ENCODE measurements at places on chromosomes 13 and 19.
A peak's percentile ranks its signal among the peaks of the same experiment; 100 is the strongest.

DNA sequence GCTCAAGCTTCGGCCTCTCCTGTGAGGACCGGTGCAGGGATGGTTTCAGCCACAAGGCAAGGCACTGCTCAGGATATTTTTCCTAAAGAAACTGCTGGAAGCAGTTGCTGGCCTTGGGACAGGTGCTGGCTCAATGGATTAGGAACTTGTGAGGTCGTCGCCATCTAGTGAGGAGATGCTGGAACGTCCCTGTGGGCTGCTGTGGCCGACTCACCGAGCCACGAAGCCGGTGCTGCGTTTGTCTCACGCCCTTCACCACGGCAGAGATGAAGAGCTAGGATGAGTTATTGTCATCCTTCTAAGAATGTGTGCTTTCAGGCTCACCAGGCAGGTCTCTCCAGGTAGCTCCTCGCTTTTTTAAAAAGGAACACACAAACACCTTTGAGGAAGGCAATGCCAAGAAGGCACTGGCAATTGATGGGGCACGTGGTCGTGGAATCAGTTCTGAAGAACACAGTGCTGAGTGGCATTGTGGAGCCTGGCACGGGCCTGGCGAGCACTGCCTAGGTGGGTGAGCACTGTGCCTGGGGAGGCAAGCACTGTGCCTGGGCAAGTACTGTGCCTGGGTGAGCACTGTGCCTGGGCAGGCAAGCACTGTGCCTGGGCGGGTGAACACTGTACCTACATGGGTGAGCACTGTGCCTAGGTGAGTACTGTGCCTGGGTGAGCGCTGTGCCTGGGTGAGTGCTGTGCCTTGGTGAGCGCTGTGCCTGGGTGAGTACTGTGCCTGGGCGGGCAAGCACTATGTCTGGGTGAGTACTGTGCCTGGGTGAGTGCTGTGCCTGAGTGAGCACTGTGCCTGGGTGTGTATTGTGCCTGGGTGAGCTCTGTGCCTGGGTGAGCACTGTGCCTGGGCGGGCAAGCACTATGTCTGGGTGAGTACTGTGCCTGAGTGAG lies 140.4 kb downstream of the TEX29 start:
- H3K36me3 ChIP-seq = no peaks in the 10 kb centered on the region
- H3K4me3 ChIP-seq = no peak overlapping the region
- H3K27me3 ChIP-seq = peaks cover 11% of the 10 kb centered on the region

GRCh38 chr19:18875726-18876125 lies 20.2 kb downstream of the CERS1 start:
- no peaks in the 10 kb centered on the region for H3K27me3 ChIP-seq
- H3K4me1 ChIP-seq = no peaks in the 10 kb centered on the region
- DNase-seq = no peak

GRCh38 chr13:48526286-48526685 lies 6.6 kb downstream of the RCBTB2 start:
- no peak for DNase-seq
- H3K27me3 ChIP-seq = no peaks in the 10 kb centered on the region
- no peak overlapping the region for H3K27ac ChIP-seq
- H3K36me3 ChIP-seq = peaks cover 6% of the 10 kb centered on the region

DNA sequence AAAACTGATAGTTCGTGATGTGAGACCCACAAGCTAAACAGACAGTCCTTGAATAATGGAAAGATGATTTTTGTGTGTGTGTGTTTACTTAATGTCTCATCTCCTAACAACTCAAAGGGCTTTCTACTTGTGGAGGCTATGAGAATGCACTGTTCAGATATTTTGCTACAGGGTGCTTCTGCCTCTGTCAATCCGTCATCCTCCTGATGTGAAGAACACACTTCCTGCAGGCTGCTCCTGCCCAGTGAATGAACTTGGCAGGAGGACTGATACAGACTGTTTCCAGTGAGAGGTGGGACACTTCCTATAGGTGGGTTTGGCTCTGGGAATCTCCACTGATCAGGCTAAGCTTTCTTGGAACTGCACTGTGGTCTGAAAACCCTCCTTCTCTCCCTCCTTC lies 168.4 kb upstream of the STARD13 start:
- H3K4me3 ChIP-seq = no peak overlapping the region
- no peak for DNase-seq
- H3K4me1 ChIP-seq = no peaks in the 10 kb centered on the region
- H3K27ac ChIP-seq = peak overlapping the region; percentile 3

GRCh38 chr13:35781036-35782000 lies 304.8 kb upstream of the MAB21L1 start:
- H3K4me3 ChIP-seq = no peak overlapping the region
- H3K4me1 ChIP-seq = no peaks in the 10 kb centered on the region

DNA sequence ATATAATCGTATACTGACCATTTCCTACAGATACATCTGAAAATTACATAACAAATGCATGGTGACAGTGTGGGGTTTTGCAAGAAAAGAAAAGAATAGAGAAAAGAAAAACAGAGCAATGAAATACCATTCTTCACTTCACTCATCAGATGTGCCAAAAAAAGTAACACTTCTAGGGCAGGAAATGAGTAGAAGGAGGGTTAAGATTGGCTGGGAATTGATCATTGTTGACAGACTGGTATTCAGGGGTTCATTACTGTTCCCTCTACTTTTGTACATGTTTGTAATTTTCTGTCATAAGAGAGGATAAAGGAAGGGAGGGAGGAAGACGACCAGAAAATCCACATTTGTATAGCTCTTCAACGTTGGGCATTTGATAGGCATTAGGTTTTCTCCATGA lies 31.5 kb downstream of the ABCC4 start:
- H3K27ac ChIP-seq = no peak overlapping the region
- H3K27me3 ChIP-seq = no peaks in the 10 kb centered on the region
- no peaks in the 10 kb centered on the region for H3K4me1 ChIP-seq
- H3K36me3 ChIP-seq = no peaks in the 10 kb centered on the region

GRCh38 chr19:48635966-48636858 lies 967 bp downstream of the DBP start:
- peaks cover 24% of the 10 kb centered on the region for H3K36me3 ChIP-seq
- DNase-seq = peak; percentile 72
- peak overlapping the region; percentile 98 for H3K27ac ChIP-seq
- H3K4me3 ChIP-seq = peak overlapping the region; percentile 93
- peaks cover 49% of the 10 kb centered on the region for H3K4me1 ChIP-seq
- no peaks in the 10 kb centered on the region for H3K27me3 ChIP-seq

- no peak overlapping the region for H3K27ac ChIP-seq
- H3K4me3 ChIP-seq = no peak overlapping the region
- no peaks in the 10 kb centered on the region for H3K36me3 ChIP-seq
- H3K27me3 ChIP-seq = no peaks in the 10 kb centered on the region
- no peak for DNase-seq
These were observed 888.5 kb downstream of the UQCRFS1 start for GRCh38 chr19:28324275-28325060.

DNA sequence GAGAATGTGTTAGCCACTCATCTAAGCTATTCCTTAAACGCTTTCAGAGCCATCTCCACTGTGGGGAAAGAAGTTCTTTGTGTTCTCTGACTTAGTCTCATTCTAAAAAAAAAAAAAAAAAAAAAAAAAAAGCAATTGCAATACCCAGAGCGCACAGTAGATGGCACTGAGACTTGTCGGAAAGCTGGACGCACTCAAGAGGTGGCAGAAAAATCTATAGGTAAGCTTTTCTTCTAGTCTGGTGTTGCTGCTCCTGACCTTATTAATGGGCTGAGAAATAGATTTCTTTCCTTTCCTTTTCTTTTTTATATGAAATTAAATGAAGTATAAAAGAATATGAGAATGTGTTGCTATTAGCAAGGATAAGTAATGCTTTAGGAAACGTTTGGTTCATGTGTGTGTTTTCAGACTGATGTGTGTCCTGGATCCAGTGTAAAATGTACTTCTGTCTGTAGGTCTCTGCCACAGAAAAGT lies 4.7 kb upstream of the GJB2 start:
- H3K4me1 ChIP-seq = peaks cover 20% of the 10 kb centered on the region
- H3K27me3 ChIP-seq = peaks cover 21% of the 10 kb centered on the region
- H3K4me3 ChIP-seq = no peak overlapping the region
- DNase-seq = no peak
- no peaks in the 10 kb centered on the region for H3K36me3 ChIP-seq

DNA sequence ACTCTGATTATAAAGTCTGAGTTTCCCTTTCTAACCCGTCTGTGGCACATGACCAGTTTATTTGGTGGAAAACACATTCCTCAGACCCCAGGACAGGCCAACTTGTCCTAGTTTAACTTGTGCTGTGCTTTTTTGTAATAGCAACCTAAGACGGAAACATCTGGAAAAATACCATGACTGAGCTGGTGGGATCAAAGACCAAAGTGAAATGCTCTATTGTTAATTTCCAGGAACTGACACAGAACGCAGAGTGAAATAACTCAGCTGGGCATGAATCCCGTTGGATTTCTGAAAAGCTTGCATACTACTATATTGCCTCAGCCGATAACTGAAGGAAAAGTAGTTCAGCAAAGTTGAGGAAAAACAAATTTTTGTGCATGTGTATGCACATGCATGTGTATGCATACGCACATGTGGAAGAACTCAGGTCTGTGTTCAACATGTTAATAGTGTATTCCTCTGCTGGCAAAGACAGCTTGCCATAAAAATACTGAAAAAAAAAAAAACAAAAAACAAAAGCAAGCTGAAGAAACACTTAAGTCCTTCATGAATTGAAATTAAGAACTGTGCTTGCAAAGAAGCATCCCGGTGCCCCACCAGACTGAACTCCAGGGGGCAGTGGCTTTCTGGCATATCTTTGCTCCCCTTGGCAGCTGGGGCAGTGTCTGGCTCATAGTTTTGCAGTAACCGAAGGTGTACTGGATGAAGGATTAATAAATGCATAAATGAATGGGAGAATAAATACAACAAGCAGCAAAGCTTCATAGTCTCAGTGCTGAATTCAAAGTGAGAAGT lies 187.8 kb downstream of the LHFPL6 start:
- peaks cover 88% of the 10 kb centered on the region for H3K4me1 ChIP-seq
- H3K36me3 ChIP-seq = no peaks in the 10 kb centered on the region
- peak; percentile 67 for DNase-seq
- no peaks in the 10 kb centered on the region for H3K27me3 ChIP-seq
- peak overlapping the region; percentile 73 for H3K27ac ChIP-seq
- peak overlapping the region; percentile 11 for H3K4me3 ChIP-seq

DNA sequence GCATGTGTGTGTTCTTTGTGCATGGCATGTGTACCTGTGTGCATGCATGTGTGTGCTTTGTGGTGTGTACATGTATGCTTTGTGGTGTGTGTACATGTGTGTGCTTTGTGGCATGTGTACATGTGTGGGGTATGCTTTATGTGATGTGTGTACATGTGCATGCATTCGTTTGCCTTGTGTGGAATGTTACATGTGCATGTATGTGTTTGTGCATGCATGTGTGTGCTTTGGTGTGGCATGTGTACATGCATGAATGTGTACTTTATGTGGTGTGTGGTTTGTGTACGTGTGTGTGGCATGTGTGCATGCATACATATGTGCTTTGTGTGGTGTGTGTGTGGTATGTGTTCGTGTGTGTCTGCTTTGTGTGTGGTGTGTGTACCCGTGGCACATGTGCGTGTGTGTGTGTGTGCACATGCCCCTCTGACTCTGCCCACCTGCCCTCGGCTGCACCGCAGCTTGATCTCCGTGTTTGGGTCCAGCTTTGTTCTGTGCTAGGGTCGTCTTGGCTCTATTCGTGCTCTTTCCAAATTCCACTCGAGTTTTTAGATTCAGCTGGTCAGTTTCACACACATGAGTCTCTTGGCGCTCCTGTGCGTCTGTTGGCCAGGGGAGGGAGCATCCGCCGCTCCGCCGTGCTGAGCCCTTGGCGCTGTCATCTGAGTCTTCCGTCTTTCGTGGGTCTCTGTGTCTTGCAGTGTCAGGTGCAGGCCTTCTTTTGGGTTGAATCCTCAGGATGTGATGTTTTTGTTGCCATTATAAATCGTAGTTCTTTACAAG lies 46.5 kb upstream of the TFDP1 start:
- H3K4me1 ChIP-seq = no peaks in the 10 kb centered on the region
- H3K36me3 ChIP-seq = no peaks in the 10 kb centered on the region
- H3K27me3 ChIP-seq = no peaks in the 10 kb centered on the region

DNA sequence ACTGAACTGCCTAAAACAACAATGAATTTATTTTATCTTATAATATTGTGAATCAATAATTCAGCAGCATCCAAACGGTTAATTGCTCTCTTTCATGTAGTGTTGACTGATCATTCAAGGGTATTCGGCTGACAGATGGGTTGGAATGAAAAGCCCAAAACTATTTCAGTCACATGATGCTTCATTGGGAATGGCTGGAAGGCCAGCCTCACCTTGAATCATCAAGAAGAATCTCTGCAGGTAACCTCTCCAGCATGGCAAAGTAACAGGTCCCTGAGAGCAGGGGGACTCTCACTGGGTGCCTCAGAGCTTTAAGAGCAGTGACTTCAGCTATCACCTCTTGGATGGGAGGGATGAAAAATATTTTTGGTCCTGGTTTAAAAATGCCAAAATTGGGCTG lies 1395.7 kb downstream of the OLFM4 start:
- no peak for DNase-seq
- H3K36me3 ChIP-seq = no peaks in the 10 kb centered on the region
- no peak overlapping the region for H3K4me3 ChIP-seq
- H3K27ac ChIP-seq = no peak overlapping the region
- H3K4me1 ChIP-seq = no peaks in the 10 kb centered on the region

DNA sequence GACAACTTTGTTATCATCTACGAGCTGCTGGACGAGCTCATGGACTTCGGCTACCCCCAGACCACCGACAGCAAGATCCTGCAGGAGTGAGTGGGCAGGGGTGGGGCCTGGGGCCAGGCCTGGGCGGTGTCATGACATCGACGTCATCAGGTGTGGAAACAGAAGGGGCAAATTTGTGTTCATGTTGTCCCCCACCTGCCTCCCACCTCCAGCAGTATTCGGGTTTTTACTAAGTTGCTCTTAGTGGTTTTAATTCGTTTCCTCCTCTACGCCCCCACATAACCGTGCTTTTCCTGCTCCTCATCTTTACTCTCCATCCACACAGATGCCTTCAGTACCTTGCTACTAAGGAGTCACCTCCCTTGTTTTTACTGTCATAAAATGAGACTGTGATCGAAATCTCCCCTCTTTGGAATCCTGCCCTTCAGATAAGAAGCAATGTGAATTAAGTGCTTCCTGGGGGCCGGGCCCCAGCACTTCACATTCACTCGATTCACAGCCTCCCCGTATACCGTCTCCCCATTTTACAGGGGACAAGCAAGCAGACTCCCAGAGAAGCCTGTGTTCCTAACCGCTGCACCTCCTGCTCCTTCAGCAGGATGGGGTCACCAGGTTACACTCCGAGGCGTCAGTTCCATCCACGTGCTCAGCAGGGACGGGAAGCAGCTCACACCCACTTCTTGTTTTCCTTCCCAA lies 10.5 kb downstream of the AP1M1 start:
- peaks cover 74% of the 10 kb centered on the region for H3K36me3 ChIP-seq
- H3K4me1 ChIP-seq = peaks cover 10% of the 10 kb centered on the region
- no peaks in the 10 kb centered on the region for H3K27me3 ChIP-seq
- H3K4me3 ChIP-seq = no peak overlapping the region
- no peak overlapping the region for H3K27ac ChIP-seq

GRCh38 chr13:111962431-111962891 lies 104.5 kb upstream of the SOX1 start:
- no peaks in the 10 kb centered on the region for H3K4me1 ChIP-seq
- no peak overlapping the region for H3K27ac ChIP-seq
- H3K27me3 ChIP-seq = peaks cover 1% of the 10 kb centered on the region
- DNase-seq = no peak

- H3K4me3 ChIP-seq = no peak overlapping the region
- no peaks in the 10 kb centered on the region for H3K27me3 ChIP-seq
- no peaks in the 10 kb centered on the region for H3K36me3 ChIP-seq
- H3K4me1 ChIP-seq = no peaks in the 10 kb centered on the region
- H3K27ac ChIP-seq = no peak overlapping the region
These were observed 641.6 kb upstream of the PCDH20 start for GRCh38 chr13:62057286-62057685.

Data from heart left ventricle (tissue), 16 donors.